A172 (cell line): ENCODE measurements at places on chromosomes 13 and 19. TPM values are rescaled to one million over a fixed set of nuclear protein-coding genes. Genes with fewer than 3 reads are reported as not detected.

The ACP7 gene
- 0.03 and 0.31 TPM in 2 replicates for total RNA-seq

The CIC gene
- total RNA-seq: 25.3 and 48.5 TPM in 2 replicates

The CGB3 gene
- 2.6 TPM in 1 of 2 replicates, not detected in the other for total RNA-seq

DNA sequence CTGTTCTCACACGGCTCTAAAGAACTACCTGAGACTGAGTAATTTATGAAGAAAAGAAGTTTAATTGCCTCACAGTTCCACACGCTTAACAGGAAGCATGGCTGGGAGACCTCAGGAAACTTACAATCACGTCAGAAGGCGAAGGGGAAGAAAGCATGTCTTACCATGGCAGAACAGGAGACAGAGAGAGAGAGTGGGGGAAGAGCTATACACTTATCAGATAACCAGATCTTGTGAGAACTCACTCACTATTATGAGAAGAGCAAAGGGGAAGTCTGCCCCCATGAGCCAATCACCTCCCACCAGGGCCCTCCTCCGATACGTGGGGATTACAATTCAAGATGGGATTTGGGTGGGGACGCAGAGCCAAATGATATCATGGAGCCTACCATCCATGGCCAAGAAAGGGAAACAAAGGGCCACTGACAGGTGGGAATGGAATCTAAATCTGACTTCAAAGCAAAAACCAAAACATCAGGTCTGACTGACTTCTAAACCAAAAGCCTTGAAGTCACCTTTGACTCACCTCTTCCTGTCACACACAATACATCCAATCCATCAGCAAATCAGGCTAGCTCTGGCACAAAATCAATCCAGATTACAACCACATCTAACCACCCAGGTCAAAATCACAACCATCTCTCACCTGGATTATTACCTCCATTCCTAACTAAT lies 189.7 kb downstream of the ENOX1 start:
- no peak for DNase-seq

- DNase-seq: peak; percentile 36
Measured at GRCh38 chr13:73158851-73159250, 100.0 kb downstream of the KLF5 start.

- peak; percentile 93 for DNase-seq
Measured at GRCh38 chr13:50678464-50679162, 164.9 kb downstream of the DLEU7 start.

GRCh38 chr13:113140677-113141600 lies 17.5 kb upstream of the PROZ start:
- no peak for DNase-seq

DNA sequence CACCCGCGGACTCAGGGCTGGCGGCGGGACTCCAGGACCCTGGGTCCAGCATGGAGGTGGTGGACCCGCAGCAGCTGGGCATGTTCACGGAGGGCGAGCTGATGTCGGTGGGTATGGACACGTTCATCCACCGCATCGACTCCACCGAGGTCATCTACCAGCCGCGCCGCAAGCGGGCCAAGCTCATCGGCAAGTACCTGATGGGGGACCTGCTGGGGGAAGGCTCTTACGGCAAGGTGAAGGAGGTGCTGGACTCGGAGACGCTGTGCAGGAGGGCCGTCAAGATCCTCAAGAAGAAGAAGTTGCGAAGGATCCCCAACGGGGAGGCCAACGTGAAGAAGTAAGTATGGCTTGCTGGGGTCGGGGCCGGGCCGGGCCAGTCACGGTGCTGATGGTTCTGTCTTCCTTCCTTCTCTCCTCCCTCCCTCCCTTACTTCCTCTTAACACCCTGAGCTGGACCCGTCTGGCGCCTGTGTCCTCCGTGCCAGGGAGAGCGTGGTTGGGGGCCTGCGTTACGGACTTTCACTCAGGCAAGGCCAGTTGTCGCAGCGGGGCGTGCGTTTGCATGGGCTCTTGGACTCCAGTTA lies 1.4 kb downstream of the STK11 start:
- no peak for DNase-seq

DNA sequence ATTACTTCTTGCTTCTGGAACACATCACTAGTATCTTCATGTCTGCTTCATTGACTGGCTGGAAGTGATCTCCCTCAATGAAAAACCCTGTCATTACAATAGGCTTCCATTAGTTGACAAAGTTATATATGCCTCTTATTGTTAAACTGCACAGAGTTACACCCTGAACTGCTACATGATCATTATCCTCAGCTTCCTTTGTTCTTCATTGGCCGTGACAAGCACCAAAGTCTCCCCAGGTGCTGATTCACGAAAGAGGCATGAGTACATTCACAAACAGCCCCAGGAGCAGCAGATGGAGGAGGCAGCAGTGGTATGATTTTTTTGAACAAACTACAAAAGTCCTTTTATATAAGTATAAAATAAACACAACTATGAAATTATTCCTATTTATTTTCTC lies 51.4 kb downstream of the VWA8 start:
- DNase-seq: no peak

GRCh38 chr19:46530636-46531035 lies 35.0 kb upstream of the PNMA8B start:
- no peak for DNase-seq

DNA sequence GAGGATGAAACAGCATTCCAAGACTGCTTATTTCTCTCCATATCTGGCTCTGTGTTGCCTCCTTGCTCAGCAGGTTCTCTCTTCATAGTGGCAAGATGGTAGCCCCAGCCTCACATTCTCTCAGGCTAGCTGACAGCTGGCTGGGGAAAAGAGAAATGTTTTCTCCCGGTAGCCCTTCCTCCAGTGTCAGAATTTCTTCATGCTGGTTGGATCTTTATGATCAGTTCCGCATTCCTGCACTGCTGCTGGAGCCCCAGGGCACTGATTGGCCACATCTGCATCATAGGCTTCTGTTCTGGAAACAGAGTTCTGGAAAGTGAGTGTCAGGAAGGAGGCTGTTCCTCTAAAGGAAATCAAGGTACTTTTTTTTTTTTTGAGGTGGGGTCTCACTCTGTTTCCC lies 24.6 kb downstream of the POP4 start:
- no peak for DNase-seq

GRCh38 chr19:53537521-53538377 lies at the start of gene ZNF331:
Gene ZNF331 (plus strand): TSS chr19:53538145. CDS start chr19:53569377, 31,232 bp downstream.
- no peak for DNase-seq

GRCh38 chr13:28037399-28037798 lies 48.9 kb upstream of the URAD start:
- peak; percentile 74 for DNase-seq

DNA sequence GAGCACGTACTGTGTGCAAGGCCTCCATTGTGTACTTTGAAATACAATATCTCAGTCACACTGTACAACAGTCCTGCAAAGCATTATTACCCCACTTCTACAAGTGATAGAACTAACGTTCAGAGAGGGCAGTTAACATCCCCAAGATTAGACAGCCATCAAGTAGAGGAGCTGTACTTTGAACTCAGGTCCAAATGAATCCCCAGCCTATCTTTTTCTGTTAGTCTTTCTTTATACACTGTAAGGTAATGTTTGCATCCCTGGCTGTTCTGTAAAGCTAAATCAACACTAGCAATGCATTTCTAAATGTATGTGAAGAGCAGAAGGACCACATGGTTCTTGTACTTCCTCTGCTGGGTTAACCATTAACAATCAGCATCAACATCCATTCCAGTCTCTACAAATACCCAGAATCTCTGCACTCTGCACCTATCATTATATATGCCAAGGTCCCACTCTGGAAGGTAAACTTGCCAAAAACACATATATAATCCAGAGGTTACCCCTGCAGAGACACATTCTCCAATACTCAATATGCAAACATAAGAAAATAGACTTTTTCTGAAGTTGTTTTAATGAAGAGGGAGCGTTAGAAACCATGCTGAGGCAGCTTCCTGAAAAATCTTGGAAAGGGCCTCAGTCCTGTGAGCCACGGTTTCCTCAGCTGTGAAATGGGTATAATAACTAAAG lies 182.3 kb downstream of the MZT1 start:
- no peak for DNase-seq

- no peak for DNase-seq
Measured at GRCh38 chr19:43842007-43842406, 14.9 kb downstream of the ZNF283 start.

- DNase-seq: peak; percentile 57
Measured at GRCh38 chr13:86856991-86857390, 814.2 kb upstream of the SLITRK5 start.
